ENCODE measurements at places on chromosomes 5 and 9.

DNA sequence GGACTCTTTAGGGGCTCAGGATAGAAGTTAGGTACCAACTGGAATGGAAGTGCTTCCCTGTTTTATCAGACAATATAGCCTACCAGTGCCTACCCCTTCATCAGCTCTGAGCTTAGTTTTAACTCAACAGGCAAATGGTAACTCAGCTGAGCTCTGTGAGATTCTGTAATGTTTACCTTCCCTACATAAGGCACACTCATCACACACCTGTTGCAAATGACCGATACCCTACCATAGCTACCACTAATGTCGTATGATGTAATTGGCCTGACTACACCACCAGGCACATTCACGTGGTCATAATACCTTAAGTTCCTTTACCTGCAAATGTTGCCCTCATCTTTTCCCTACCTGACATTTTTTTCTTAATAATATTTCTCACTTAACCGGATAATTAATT, 254.8 kb downstream of the ADGRV1 start:
- no peak for DNase-seq

DNA sequence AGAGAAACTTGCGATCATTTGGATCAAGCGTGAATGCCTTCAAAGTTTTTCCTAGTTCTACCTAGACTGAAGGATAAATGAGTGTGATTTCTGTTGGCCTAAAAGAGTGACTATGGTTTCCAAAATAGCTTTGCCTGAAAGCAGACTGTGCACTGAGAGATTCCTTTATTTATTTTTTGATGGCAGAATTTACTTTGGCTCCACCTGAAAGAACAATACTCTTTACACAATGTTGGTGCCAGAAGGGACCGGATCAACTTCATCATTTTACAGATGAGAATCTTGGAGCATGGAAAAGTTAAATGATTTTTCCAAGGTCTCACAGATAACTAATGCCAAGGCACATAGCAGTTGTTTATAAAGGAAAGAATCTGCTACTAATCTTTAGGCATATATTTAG, 199.6 kb downstream of the KCTD16 start:
- DNase-seq = no peak

DNA sequence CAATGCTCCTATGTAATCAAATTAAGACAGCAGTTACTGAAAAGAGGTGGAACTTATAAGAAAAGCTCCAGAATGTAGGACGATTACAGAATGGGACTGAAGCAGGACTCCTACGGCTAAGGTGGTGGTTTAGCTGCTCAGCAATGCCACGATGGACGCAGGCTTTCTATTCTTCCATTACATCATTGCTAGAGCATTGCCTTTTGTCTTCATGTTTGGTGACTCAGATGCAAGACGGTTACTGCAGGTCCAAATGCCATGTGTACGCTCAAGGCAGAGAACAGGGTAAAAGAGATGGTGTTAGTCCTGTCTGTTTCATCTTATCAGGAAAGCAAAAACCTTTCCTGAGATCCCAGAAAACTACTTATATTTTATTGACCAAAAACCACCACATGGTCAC, 255.1 kb downstream of the ZSWIM6 start:
- DNase-seq = no peak

DNA sequence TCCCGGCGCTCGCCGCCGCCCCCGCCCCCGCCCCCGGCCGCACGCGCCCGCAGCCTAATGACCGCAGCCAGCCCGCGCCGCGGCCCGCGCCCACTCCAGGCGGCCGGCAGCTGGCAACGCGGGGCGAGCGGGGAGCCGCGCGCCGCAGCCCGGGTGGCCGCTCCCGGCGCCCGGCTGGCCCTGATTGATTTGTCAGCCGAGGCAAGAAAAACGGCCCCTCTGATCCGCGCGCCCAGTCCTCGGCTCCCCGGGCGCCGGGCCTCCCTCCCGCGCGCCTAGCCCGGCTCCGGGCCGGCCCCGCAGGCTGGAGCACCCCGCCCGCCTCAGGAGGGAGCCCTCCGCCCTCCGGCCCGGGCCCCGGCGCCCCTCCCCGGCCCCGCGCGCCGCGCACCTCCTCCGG, 11.9 kb upstream of the LHX2 start:
- DNase-seq = no peak

GRCh38 chr5:137563646-137564397, 64.7 kb upstream of the SPOCK1 start:
- no peak for DNase-seq

DNA sequence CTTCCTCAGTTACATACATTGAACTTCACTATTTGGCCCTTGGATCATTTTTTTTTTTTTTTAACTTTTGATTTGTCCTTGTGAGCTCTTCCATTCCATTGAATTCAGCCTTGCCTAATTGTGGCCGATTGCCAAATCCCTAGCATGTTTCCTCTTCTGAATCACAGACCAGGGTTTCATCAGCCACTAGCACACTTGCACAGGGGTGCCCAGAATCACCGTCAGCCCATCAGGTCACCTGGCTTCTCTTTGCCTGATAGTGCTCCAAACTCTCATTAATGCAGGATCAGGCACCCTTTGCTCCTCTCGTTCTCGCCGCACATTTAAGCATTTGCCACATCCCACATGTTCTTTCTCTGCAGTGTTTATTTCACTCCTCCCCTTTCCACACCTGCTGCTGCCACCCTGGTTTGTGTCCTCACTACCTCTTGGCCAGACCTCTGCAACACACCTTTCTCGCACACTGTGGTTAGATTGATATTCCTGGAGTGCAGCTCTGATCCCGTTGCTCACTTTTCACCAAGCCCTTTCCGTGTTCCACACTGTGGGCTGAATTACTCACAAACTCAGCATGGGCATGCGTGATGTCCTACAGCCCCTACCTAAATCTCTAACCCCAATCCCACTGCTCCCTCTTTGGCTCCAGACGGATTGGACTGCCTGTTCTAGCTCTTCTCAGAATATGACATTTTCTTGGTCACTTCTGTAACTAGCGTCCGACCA, 9.8 kb downstream of the PIK3R1 start:
- no peak for DNase-seq

- DNase-seq = no peak
Measured at GRCh38 chr9:135048758-135049444, 38.6 kb upstream of the OLFM1 start.

- no peak for DNase-seq
Measured at GRCh38 chr9:133928248-133928764, 63.8 kb downstream of the VAV2 start.

DNA sequence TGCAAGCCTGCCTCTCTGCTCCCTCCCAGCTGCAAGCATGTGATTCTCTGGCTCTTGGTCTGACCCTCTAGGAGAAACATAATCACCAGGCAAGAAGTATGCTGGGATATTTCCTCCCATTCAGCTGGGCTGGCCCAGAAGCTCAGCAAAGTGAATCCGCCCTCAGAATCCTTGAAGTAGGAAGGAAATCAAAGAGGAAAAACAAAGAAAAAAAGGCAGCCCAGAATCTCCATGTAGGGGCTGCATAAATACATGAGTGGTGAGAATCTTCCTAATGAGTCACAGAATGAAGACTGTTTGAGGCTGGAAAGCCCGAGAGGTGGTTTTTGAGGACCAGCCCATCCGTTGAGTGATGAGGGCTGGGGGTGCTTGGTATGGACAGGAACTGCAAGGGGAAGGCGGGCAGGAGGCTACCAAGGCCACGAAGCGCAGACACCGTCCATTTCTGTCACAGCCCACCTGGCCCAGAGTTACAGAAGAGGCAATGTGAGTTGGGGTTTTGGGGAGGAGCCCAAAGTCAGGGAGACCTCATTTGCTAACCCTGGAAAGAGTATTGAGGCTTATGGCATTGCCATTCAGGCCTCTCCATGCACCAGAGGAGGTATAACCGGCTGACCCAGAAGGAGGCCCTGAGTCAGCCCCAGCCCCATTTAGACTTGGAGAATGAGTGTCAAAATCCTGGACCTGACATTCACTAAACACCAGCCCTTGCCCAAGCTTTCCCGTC, 33.4 kb upstream of the TGFBR1 start:
- DNase-seq = no peak

DNA sequence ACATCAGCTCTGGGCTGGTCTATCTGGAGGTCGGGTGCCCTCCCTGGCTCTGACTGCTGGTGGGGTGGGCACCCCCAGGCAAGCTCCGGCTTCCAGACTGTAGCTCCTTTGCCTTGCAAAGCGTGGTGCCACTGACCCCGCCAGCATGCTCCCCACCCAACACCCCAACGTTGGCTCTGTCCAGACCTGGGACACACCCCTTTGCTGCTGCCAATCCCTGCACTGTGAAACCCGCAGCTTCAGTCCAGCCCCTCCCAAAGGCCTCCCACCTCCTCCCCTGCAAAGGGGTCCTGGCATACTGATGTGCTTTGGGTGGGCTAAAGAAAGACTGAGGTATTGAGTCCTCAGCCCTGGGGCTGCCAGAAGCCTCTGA, 3.9 kb downstream of the UNC5A start:
- no peak for DNase-seq

DNA sequence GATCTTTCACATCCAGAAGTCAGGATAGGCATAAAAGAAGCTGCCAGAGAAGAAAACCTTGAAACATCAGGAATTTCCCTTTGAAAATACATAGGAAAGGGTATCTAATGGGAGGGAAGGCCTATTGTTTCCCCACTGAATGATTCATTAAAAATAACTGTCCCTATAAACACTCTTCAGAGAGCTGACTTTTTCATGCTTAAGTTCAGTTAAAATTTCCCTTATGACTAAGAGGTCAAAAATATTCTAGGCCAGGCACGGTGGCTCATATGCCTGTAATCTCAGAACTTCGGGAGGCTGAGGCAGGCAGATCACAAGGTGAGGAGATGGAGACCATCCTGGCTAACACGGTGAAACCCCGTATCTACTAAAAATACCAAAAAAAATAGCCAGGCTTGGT, 499.5 kb downstream of the ENC1 start:
- DNase-seq = no peak

GRCh38 chr9:113219186-113219936, 1.7 kb downstream of the FKBP15 start:
- no peak for DNase-seq

DNA sequence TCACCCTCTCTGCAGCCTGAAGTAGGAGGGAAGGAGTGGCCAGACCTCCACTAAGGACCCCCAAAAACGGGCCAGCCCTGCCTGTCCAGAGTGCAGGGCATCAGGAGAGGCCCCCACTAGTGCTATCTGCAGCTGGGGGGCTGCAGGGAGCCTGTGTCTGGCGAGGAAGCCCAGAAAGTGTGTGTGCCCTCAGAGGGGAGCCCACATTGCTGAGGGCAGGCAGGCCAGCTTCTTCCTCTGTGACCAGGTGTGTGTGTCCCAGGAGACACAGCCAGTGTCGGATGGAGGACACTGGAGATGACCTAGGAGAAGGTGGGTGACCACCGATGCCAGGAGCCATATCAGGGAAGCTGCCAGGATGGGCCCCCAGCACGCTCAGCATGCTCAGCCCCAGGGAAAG, 218.7 kb downstream of the IRX2 start:
- DNase-seq = no peak

- DNase-seq = no peak
Measured at GRCh38 chr5:89302102-89302891, 419.3 kb upstream of the MEF2C start.

Measured in stimulated activated CD4-positive, alpha-beta T cell treated with anti-CD3 and anti-CD28 coated beads, Interleukin-15, amount 100 ng/mL, for 24 hours (primary cell).